Brain pericyte (primary cell): ENCODE measurements at places on chromosomes 12 and 14.

DNA sequence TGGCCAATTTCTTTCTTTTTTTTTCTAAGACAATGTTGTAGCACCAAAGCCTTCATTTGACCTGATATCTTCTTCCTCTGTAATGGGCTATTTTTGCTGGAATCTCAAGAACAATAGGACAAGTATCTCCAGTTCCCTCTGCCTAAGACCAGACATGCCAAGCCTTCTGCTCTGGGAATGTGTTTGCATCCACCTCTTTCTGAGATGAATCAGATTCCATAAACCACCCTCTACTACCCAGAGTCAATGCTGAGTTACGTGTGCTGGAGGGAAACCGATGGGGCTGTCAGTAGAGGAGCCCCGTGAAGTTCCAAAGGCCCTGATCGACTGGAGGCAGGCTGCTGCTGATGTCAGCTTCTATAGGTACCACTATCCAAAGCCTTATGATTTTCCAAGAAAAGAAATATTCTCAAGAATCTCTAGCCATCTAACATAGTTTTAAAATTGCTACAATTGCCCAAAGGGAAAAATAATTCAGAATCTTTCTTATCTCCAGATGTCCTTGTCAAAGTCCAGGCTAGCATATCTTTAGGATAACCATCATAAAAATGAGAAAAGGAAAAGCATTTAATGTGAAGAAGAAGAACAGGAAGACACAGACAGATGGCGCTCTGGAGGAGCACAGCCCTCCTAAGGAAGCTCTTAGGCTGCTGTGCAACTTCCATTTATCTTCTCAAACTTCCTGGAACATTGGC, 101.9 kb downstream of the SLC8A3 start:
- no peak for DNase-seq

DNA sequence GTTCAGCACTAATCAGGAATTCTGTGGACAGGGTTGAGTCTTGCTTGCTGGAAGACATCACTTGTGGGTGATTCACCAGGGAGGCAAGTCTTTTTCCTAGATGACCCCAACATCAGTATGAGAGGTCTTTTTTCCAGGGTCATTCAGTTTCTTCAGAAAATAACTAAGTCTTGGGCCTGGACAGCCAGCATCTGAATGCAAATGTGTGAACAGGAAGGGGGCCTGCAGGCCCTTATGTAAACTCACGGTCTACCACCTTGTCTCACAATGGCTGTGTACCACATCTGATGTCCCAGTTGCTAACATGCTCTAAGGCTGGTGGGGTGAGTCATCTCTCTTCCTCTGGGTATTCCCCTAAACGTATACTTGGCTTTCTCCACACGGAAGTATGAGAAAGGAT, 79.2 kb downstream of the HECTD4 start:
- DNase-seq, result no peak

DNA sequence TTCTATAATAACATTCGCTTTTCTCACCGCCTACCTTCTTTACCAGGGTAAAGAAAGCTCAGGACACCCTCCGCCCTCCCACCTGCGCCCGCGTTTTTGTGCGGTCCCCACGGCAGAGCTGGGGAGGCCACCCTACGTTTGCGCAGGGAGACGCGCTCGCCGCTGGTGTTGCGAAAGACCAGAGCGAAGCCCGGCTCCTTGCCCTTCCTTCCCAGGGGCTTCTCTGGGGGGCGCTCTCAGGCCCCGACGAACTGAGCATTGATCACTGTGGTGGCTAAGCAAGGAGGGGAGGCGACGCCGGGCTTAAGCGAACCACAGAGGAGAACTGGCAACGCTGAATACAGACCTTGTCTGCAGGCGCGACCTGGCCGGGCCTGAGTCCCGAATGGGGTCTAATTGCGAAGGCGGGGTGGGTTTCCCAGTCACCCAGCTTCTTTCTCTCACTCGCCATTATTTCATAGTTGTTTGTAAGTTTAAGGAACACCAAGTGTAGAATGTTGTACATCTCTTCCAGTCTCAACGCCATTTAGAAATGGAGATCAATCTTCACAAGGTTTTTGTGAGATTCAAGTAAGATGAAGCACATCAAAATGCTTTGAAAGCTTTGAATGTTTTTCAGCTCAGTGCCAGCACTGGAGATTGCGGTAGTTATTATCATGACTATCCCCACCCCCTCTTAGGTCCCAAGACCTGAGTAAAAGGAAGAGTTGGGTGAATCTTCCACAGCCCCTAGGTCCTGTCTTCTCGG, 1.7 kb upstream of the NKX2-1 start:
- no peak for DNase-seq

DNA sequence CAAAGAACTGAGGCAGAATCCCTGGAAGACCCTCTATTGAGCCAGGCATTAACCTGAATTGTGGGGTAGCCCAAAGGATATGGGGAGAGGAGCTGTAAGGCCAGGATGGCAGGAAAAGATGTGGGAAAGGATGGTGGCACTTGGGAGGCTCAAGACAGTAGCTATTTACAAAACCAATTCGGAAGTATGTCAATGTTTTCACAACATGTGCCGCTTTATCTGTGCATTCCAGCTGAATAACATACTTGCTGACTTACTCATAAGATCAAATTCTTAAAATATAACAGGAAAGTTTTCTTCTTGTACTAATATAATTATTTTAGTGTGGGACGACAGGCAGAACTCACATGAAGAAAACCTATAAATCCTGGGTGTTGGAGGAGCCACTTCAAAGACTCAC, 10.6 kb downstream of the BBS10 start:
- no peak for DNase-seq

- no peak for DNase-seq
Observed at GRCh38 chr12:111467092-111467856, 61.6 kb downstream of the SH2B3 start.

DNA sequence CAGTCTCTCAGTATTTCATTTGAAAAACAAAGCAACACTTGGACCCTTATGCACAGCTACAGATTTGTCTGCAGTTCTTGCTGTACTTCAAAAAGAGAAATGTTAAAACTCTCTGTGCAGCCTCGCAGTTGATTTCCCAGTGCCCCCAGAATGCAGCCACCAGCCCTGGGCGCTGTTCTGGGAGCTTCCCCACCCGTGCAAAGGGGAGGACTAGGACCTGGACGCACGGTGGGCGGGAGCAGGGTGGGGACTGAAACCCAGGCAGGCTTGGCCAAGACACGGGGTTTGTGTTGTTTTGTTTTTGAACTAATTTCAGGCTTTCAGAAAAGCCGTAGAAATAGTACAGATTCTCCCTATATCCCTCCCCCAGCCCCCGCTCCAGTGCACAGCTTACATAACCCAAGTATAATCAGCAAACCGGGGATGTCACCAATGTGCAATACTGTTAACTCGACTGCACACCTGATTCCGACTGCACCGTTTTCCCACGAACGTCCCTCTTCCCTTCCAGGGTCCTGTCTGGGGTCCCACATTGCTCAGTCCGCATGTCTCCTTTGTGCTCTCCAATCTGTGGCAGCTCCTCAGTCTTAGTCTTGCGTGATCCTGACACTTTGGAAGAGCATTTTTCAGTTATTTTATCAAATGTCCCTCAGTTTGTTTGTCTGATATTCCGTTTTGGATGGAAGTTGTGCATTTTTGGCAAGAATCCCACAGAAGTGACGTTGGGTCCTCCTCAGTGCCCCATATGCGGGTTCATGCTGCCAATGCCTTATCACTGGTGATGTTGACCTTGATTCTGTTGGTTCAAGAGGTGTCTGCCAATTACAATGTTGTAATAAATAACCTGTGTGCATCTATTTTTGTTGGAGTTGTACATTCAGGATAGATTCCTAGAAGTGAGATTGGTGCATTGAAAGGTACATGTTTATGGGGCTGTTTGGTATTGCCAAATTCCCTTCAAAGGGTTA, 95.9 kb downstream of the SETD3 start:
- no peak for DNase-seq

DNA sequence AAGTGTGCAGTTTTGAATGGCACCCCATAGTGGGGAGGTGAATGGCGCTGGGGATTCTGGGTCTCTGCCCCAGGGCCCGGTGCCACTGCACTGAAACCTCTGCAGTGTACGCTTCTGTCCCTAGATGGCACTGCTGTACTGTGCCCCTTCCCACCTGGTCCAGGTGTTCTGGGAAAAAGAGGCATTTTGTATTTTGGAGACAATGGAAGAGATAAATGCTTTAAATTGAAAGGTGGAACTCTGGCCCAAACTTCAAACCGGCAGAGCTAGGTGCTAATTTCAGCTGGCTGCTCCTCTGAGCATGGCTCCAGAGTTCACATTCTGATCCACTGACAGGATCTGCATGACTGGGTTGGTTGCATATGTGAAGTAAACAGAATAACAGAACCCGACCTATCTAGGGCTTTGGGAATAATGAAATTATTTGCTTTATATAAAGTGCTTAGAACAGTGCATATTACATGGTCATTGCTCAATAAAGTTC, 52.2 kb downstream of the KRT80 start:
- DNase-seq, result no peak
